ENCODE measurements at places on chromosomes 1 and 21.

DNA sequence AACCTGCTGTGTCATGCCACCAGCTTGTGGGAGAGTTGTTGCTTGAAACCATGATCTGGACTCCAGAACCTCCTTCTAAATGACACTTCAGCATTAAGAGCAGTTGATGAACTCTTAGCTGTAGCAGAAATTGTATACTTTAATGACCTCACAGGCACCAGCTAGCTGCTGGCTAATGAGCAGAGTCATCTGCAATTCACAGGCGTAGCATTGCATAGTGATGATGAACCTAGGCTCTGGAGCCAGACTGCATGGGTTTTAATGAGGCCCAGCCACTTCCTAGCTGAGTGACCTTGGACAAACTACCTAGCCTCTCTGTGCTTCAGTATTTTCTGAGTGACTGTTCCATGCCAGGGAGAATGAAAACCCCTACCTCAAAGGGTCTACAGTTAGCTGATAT is 407.1 kb downstream of the LMO4 start:
- DNase-seq, result no peak

GRCh38 chr1:99850459-99851291 is 514 bp downstream of the AGL start:
- DNase-seq, result no peak

- DNase-seq, result no peak
These were observed 550 bp downstream of the ARHGEF16 start for GRCh38 chr1:3454811-3455618.

GRCh38 chr1:154207262-154207661 is 1.1 kb upstream of the CFAP141 start:
- DNase-seq, result no peak

GRCh38 chr1:207841901-207842300 is 69.0 kb downstream of the CD34 start:
- no peak for DNase-seq

GRCh38 chr1:14825396-14825795 is 226.9 kb downstream of the KAZN start:
- no peak for DNase-seq

- DNase-seq, result no peak
These were observed 13.6 kb downstream of the DDAH1 start for GRCh38 chr1:85451236-85451830.

DNA sequence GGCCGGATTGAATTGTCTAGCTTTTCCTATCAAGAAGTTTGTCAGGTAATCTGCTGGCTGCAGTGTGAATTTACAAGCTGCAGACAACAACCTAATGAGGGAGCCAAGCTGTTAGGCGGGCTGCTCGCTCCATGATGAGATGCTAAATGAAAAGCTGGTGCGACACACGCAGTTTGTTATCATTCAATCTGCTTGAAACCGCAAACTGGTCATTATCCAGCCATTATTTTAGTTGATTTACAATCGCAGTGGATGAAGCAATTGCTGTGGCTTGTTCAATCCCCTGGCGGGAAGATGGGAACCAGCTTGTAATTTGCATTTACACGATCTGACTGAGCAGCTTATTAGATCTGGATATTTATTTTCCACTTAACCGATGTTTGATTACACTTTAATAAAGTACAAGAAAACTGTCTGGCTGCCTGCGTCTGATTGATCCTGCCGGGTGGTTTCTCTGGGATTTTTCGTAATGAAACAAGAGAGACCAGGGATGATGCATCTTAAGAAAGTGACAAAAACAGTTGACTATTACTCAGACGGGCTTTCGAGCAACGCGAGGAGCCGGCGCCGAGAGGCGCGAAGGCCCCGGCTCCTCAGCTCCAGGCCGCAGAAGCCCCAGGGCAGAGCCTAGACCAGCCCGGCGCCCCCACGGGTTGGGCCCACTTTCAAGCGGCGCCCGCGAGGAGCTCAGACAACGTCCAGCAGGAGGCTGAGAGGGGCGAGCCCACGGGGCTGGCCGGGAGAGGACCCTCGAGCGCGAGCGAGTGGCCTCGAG is 118.0 kb upstream of the BARHL2 start:
- no peak for DNase-seq

DNA sequence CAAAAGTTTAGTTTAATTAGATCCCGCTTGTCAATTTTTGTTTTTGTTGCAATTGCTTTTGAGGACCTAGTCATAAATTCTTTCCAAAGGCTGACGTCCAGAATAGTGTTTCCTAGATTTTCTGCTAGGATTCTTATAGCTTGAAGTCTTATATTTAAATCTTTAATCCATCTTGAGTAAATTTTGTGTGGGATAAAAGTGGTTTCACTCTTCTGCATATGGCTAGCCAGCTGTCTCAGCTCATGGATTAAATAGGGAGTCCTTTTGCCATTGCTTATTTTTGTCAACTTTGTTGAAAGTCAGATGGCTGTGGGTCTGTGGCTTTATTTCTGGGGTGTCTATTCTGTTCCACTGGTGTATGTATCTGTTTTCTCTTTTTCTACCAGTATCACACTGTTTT is 801.3 kb upstream of the ADGRL4 start:
- DNase-seq, result no peak

- DNase-seq, result no peak
These were observed 14.3 kb downstream of the ADARB1 start for GRCh38 chr21:45088729-45089128.

DNA sequence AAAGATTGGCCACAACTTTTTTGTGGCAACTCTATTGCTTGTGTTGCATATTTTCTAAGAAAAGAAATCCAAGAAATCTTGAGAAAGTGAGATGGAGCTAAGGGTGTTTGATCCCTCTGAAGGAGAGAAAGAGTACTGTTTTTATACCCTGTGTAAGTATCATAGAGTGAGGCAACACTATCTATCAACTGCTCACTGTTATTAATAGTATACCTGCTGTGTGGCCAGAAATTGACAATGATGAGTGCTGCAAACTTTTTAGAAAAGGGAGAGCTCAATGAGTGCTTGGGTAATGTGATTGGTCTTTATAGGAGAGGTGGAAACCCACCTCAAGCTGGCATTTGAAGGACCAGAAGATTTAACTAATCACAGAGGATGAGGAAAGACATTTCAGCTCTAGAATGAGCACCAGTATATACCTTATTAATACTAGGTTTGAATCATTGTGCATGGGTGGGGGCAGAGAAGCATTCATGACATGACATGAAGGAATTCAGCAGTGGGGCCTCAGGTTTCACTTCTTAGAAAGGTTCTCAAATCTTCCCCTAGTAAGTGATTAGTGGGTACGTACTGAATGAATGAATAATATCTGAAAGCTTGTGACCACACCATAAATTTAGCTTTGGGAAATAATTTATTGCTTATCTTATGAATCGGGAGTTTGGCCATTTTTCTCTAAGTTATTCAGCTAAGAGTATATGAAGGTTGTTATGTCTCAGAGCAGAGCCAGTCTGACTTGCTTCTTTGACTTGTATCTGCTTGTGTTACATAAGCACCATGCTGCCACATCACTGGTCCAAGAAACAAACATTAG is 169.2 kb upstream of the SGIP1 start:
- DNase-seq, result no peak

DNA sequence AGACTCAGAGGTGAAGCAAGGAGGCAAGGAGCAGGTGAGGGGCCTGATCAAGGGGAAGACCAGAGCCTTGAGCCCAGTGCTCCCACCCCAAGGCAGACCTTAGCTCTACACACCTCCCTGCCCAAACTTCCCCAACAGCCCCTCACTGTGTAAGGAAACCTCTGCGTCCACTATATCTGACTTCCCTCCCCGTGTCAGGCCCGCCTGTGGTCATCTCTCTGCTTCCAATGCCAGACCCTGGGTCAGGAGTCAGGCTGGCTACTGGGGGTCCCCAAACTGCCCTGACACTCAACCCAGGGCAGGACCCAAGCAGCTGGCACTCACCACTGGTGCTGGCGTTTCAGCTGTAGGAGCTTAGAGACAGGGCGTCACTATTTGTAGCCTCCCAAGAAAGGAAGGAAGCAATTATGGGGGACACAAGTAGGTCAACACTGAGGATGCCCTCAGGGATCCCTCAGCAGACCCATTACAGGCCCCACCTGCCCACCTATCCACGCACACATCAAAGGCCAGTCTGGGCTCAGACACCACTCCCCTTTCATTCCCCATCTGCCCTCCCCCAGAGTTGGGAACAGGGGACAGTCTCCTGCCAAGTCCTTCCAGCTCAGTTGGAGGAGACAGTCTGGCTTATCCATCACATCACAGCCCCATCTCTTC is 811 bp upstream of the S100A3 start:
- DNase-seq, result no peak

DNA sequence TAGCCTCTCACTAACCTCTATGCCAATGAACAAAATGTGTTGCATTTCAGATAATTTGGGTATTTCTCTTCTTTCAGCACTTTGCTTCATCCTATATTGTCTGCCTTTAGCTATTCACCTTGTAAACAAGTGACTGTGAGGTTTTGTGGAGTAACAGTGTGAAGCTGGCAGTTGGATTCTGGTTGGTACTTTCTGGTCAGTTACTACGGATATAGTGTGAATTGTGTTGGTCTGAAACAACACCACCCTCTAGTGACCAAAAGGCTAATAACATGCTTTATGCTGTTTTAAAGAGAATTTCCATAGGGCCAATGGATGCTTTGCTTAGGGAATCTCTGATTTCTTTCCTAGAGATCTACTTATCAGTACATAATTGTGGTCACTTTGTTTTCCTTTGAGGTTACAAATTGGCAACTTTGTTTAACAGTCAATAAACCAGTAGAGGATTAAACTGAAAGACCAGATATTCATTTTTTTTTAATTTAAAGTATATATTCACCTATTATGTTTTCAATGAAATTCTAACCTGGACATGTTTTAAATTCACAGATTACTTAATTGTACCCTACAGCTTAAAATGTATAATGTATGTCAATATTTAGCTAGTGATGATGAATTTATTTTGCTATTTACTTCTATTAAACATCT is 2.5 kb upstream of the PTGER3 start:
- DNase-seq, result no peak

GRCh38 chr21:45877821-45878469 is 103.6 kb upstream of the COL6A1 start:
- no peak for DNase-seq

DNA sequence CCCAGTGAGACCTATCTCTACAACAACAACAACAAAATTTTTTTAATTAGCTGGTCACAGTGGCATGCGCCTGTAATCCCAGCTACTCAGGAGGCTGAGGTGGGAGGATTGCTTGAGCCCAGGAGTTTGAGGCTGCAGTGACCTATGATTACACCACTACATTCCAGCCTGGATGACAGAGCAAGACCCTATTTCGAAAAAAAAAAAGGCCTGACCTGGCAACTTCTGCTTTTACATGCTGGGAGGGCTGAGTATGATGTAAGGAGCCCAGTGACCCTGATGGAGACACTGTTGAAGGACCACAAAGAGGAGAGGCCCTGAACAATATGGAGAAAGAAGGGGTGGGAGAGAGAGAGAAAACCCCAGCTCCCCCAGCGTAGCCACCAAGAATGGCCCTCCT is 9.2 kb upstream of the VPS26C start:
- no peak for DNase-seq

- no peak for DNase-seq
These were observed 61.6 kb downstream of the ZBTB18 start for GRCh38 chr1:244112636-244113035.

- no peak for DNase-seq
These were observed 128.2 kb downstream of the DMRTB1 start for GRCh38 chr1:53587252-53587988.

- no peak for DNase-seq
These were observed 315.0 kb upstream of the LRRC7 start for GRCh38 chr1:69252696-69253095.

GRCh38 chr1:14697353-14697752 is 98.9 kb downstream of the KAZN start:
- no peak for DNase-seq

GRCh38 chr21:42145569-42146272 is 73.2 kb upstream of the ABCG1 start:
- DNase-seq, result peak; percentile 47

GRCh38 chr1:20931930-20932436 is 144.9 kb upstream of the HP1BP3 start:
- DNase-seq, result no peak

DNA sequence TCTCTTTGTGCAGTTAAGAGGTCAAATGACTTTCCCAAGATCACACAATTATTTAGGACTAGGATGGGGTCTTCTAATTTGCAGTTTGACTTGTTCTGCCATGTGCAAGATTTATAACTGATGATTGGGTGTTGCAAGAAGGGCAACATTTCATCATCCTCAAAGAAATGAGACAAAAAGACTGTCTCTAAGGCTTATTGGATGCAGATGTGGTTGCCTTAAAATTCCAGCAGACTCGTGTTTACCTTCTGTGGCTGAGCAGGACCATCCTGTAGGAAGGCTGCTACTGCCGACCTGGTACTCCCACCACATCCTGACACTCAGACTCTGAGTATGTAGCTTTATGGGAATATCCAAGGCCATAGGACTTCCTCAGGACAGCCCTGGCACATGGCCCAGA is 99.9 kb upstream of the SGIP1 start:
- DNase-seq, result no peak

GRCh38 chr1:112297536-112297935 is 98.5 kb upstream of the CTTNBP2NL start:
- no peak for DNase-seq

Data from anterior cingulate cortex (tissue), 58 donors.